ENCODE measurements at places on chromosomes 6 and 20.
A peak's percentile ranks its signal among the peaks of the same experiment; 100 is the strongest.

- no peak for DNase-seq
Measured at GRCh38 chr6:6655805-6656251, 67.3 kb downstream of the LY86 start.

DNA sequence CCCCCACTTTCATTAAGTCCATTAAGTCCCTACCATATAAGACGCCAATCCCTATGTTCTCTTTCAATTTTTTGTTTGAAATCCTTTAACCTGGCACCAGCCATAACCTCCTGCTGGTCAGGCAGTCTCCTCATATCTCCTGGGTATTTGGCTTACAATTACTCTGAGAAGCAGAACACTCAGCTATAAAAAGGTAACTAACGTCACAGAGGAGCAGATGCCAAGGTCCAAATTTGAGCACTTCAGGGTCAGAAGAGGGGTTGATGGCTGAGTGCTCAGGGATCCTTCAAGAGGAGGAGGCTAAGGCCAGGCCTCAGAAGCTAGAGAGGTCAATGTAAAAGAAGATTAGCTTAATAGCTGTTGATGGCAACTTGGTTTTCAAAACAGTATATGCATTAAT, 22.3 kb upstream of the RCAN2 start:
- no peak for DNase-seq

GRCh38 chr6:135314543-135314942, 133.4 kb downstream of the MYB start:
- DNase-seq = no peak

- no peak for DNase-seq
Measured at GRCh38 chr20:38725148-38725901, 1.0 kb downstream of the SLC32A1 start.

DNA sequence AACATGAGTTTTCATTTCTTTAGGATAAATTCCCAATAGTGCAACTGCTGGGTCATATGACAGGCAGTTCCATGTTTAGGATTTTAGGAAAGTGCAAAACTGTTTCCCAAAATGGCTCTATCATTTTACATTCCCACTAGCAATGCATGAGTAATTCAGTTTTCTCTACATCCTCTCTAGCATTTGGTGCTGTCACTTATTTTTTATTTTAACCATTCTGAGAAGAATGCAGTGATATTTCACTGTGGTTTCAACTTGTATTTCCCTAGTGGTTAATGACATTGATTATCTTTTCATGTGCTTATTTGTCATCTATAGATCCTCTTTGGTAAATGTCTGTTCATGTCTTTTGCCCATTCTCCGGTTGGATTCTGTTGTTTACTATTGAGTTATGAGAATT, 82.7 kb downstream of the PHIP start:
- DNase-seq = no peak

DNA sequence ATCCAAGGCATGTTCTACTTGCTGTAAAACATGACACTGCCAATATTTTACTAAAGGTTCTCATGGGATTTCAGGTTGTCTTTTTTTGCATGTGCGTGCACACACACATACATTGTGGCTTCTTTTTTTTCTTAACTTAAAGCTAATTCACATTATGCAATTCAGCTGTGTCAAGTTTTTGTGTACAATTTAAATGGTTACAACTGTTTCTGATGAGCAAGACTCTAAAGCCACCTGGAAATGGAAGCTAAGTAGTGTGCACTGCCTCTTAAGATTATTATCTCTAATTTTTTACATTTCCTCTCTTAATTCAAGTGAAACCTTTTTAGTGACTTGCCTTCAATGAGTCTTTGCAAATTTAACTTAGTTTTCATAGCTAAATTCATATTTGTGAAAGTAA, 75.3 kb downstream of the TULP4 start:
- DNase-seq = peak; percentile 3

DNA sequence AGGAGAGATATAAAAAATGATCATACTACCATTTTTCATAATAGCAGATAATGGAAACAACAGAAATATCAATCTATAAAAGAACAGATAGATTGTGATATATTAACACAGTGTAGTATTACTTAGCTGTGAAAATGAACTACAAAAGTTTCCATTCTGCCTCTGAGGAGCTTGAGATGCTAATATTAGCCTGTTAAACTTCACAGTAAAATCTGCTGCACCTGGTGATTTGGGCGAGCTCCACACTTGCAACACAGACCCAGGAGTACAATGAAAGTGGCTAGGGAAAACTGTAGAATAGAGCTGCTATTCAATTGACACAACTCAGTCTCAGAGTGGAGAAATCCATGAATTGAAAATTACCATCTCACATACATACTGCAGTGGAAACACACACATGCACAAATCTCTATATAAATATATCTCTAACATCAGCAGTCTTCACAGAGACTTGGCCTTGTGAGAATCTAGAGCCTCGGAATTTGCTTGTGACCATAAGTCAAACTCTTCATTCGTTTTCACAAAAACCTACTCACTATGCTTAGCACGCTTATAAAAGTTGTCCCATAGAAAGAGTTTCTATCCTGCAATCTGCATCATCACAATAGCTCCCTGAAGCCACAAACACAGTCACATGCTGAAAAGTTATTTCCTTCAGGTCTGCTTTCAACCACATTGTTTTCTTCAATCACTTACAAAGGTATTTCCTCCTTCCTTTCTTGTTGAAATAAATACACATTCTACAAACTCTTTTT, 133.0 kb downstream of the PAK5 start:
- no peak for DNase-seq

DNA sequence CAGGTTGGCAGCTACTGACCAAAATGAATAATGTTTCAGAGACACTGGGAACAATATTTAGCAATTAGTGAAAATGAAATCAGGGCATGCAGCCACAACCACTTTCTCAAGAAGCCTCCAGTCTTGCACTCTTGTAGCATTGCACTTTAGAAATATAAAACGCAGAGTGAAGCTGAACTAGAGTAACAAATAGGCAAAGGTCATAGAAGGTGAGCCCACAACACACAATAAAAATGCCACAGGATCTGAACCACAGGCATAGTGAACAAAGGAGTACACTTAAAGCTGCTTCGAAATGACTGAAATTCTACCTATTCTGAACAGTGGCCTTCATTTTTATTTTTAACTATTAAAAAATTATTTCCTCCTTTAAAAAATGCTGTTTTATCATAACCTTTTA, 25.0 kb downstream of the DDO start:
- no peak for DNase-seq

DNA sequence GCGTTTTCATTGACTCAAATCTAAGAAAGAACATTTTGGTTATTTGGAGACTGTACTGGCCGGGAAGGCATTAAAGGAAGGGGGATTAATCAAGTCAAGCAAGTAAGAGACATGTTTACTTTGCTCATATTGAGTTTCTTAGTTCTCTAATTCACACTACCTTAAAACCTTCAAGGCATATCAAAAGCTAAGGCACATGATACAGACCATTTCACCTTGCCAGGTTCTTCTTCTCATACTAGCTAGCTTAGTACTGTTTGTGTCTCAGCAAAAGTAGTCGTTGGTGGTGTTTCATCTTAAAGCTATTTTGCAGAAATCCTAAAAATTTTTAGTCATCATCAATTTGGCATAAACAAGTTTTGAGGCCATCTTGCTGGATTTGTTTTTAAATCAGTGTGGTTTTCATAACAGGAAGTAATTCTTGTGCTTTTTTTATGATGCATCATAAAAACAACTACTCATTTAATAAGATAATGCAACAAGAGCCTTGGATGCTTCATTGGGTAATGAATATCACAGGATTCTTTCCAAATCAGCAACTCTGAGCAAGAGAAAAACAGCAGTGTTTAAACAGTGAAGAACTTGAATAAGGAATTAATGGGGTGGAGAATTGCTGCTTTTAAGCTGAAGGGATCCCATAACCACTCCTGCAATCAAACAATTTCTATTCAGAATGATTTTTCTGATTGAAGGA, 425.3 kb downstream of the EPM2A start:
- DNase-seq = no peak

- DNase-seq = no peak
Measured at GRCh38 chr6:36129941-36130666, at the start of gene MAPK13. TSS of gene MAPK13 (plus strand) at chr6:36130513. CDS start at chr6:36130583, 70 bp downstream.

GRCh38 chr6:35489995-35490791, 6.7 kb downstream of the TEAD3 start:
- no peak for DNase-seq

- no peak for DNase-seq
Measured at GRCh38 chr6:46505693-46506512, 14.7 kb upstream of the RCAN2 start.

- no peak for DNase-seq
Measured at GRCh38 chr20:54611708-54612412, 136.5 kb downstream of the DOK5 start.

GRCh38 chr6:63295553-63296194, 24.1 kb downstream of the LGSN start:
- DNase-seq = no peak

DNA sequence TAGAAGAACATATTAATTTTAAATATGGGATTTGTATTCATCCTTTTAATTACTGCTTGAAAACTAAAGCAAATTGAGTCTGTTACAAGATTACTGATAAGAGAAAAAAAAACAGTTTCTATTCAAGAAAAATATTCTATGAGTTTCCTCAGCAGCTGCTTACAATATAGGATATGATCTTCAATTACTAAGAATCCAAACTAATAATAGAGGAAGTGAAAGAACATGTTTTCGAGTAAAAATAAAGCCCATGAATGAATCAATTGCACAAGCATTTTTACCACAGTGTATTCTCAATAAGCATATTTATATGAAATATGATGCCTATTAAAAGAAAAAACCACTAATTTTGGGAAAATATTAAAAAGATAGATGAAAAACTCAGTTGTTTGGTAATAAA, 63.4 kb downstream of the AHI1 start:
- DNase-seq = no peak

- DNase-seq = no peak
Measured at GRCh38 chr20:10639077-10639736, 34.6 kb downstream of the JAG1 start.

- DNase-seq = no peak
Measured at GRCh38 chr6:42498473-42499128, 46.9 kb upstream of the TRERF1 start.

GRCh38 chr6:117391874-117392583, 33.7 kb downstream of the ROS1 start:
- DNase-seq = no peak

- DNase-seq = no peak
Measured at GRCh38 chr6:113203715-113204110, 653.4 kb upstream of the MARCKS start.

Measured in KG1 (cell line).